HT-29 (cell line): ENCODE measurements at places on chromosomes 3 and 15. TPM values are rescaled to one million over a fixed set of nuclear protein-coding genes. Genes with fewer than 3 reads are reported as not detected.

The TMEM40 gene
- total RNA-seq, result not detected in 2 replicates

The GOLGA8J gene
- total RNA-seq, result not detected in 2 replicates

DNA sequence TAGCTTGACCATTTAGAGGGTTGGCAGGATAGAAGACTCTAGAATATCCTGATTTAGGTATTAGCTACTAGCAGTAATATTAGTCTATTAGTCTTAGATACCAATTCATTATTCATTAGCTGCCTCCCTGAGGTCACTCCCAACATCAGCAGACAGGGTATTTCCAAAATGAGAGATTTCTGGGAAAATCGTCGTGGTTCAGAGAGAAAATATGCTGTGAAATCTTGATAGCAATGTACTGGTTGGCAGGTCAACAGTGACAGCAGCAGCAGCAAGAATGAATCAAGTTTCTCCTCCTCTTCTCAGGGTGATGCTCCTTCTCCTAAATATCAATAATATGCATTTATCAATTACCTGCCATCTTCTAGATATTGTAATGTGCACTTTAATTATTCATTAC lies 41.3 kb upstream of the ROBO1 start:
- no peak for DNase-seq

The EFHB gene
- total RNA-seq, result not detected in 2 replicates

The CD86 gene
- total RNA-seq, result not detected in 2 replicates

GRCh38 chr15:51237816-51238215 lies 100.6 kb downstream of the CYP19A1 start:
- no peak for DNase-seq

- DNase-seq, result peak; percentile 42
These were observed 2.0 kb upstream of the ZNF710 start for GRCh38 chr15:89998923-89999675.

The PEX5L gene
- total RNA-seq, result not detected in 2 replicates

GRCh38 chr15:25635191-25635590 lies 196.4 kb upstream of the UBE3A start:
- no peak for DNase-seq

The B2M gene
- total RNA-seq, result 494 and 506 TPM in 2 replicates

DNA sequence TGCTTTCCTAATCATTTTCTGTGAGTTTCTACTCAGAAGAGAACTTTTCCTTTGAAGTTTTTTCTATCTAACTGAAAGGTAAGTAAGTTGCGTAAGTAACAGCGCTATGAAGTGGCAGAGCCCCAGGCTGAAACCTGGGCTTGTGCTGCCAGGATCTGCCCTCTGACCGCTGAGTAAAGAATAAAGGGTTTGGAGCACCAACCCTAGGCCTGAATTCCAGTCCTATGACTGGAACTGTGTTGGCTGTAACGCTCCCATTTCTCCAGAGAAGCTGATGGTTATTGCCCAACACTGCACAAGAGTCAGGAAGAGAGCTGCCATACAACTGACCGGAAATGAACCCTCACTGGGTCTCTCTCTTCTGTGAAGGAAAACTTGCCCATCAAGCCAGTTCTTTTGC lies 87.0 kb downstream of the FOXB1 start:
- peak; percentile 61 for DNase-seq

The CDC25A gene
- 16.3 and 33.6 TPM in 2 replicates for total RNA-seq

- DNase-seq, result no peak
These were observed 460.8 kb downstream of the ROBO2 start for GRCh38 chr3:77500721-77501120.

DNA sequence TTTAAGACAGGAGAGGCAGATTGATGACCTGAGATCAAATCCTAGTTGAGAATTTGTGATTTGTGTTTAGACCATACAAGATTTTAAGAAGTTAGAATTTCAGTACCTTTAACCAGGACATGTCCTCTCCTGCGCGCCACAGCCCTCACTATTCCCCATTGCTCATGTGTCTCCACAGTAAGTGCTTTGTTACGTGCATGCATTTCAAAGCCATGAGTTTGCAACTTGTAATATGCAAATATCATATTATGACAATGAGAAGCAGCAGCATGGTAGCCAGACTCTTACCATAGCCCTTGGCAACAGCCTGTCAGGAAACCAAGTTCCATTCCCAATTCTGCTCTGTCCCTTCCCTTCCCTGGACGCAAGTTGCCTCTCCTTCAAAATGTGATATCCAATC lies 73.3 kb upstream of the ATP13A5 start:
- no peak for DNase-seq

- DNase-seq, result no peak
These were observed 36.0 kb upstream of the AADAC start for GRCh38 chr3:151777880-151778279.

DNA sequence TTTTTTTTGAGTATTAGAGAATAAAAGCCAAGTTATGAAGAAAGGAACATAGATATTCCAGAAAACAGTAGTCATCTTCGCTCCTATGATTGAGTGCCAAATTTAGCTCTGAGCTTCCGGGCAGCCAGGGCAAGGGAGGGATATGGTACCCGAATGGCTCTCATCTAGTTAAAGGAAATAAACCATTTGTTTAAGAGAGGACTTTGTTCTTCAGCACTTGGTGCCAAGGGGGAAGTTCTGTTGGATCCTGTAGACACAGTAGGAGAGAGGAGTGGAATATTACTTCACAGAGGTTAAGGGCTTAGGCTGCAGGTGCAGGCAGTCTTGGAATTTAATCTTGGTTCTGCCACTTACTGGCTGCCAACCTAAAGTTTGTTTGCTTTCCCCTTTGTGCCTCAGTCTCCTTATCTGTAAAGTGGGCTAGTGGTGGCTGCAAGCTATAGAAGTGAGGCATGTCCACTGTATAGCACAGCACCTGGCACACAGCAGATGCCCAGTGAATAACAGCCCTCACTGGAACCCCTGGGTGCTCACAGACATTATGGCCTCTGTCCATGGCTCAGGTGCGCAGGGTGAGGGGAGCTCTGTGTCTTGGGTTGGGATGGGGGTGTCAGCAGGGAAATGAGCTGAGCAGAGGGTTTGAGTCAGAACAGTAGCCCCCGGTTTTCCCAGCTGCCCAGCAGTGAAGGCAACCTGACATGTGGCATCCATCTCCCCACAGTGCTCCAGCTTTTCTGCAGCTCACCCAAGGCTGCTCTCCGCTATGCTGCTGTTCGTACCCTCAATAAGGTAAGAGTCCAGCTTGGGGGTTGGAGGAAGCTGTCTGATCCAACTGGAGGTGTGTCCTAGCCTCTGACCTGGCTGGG lies 10.4 kb downstream of the COPG1 start:
- no peak for DNase-seq
